Tibial nerve (tissue), 4 donors: ENCODE measurements at places on chromosomes 6 and 20. TPM values are rescaled to one million over a fixed set of nuclear protein-coding genes. Genes with fewer than 3 reads are reported as not detected.

- DNase-seq, result no peak
Observed at GRCh38 chr6:164069350-164069990, 655.0 kb downstream of the QKI start.

DNA sequence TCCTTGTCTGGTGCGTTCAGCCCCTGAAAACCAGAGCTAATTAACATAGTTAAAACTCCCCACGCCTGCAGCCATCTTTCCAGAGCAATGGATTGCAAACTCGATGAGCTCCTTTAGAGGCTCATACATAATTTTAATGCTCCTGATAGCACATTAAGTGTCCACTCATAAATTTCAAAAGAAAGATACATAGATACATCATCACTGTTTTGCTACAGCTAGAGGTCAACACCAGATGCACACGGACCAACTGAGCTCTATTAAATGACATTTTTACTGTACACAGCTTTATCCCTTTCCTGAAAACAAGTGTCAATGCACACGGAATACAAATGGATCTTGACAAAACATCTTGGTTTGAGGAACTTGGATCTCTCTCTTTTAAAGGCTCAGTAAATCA, 91.3 kb upstream of the HDAC2 start:
- no peak for DNase-seq

DNA sequence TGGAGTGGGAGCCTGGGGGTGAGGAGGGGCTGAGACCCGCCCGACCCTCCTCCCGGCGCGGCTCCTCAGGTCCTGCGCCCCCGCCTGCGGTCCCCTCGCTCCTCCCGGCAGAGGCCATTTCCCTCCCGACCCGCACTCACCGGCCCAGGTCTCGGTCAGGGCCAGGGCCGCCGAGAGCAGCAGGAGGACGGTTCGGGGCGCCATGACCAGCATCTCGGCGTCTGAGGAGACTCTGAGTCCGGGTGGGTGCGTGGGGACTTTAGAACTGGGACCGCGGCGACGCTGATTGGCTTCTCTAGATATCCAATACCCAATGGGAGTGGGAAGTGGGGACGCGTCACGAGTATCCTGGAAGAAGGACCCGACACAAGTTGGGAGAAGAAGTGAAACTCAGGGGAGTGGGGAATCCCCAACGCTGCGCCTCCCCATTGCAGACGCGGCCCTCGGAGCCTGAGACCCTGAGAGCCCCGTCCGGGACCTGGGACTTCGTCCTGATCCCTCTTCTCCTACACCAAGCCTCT, at the start of gene HLA-B:
Gene HLA-B (minus strand): TSS at position 234 of the 521 bp plus-strand sequence. CDS start 21 bp downstream, at position 213.
- peak; percentile 81 for DNase-seq

- no peak for DNase-seq
Observed at GRCh38 chr20:45257711-45258110, 3.3 kb upstream of the SLPI start.

GRCh38 chr6:17347012-17347411, 46.4 kb upstream of the CAP2 start:
- DNase-seq, result no peak

- DNase-seq, result no peak
Observed at GRCh38 chr6:85864453-85865401, 222.0 kb upstream of the SYNCRIP start.

- peak; percentile 72 for DNase-seq
Observed at GRCh38 chr20:5448449-5449118, 131.8 kb upstream of the PROKR2 start.

DNA sequence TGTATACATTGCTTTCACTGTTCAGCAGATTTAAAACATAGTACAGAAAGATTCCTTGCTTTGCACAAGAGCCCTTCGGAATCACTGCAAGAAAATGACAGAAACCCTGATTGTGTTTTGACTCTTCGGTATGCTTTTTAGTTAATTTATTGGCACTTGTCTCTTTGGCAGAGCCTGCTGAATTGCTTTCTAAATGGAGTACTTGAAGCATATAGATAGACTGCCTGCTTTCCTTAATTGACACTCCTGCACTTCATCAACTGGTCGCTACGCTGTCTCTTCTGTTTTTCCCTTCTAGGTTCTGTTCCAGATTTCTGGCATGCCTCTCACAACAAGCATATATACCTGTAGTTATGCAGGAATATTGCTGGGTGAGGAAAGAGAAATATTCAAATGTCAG, 22.4 kb upstream of the RBM24 start:
- DNase-seq, result no peak

- no peak for DNase-seq
Observed at GRCh38 chr20:1493536-1493935, 2.3 kb upstream of the SIRPB2 start.

- no peak for DNase-seq
Observed at GRCh38 chr6:43307451-43308100, 1.1 kb downstream of the CRIP3 start.

GRCh38 chr20:36275011-36275410, 31.1 kb upstream of the DLGAP4 start:
- no peak for DNase-seq

GRCh38 chr6:146593986-146594385, 4.8 kb upstream of the ADGB start:
- no peak for DNase-seq

DNA sequence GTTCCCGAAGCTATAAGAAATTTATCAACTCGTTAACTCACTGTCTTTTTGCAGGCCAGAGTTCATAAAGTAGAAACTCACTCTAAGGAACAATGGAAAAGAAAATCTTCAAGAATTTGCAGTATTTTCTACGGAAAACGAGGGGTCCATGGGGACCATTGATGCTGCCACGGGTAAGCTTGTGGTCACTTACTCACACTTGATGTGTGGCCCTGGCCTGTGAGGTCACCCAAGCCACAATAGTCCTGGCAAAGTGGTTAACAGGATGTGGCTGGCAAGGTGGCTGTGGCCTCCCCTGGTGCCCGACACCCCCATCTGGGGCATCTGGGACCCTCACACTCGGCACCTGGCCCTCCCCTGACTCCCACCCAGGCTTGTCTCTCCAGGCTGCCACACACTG, 123.4 kb downstream of the C6orf118 start:
- DNase-seq, result no peak

- peak; percentile 63 for DNase-seq
Observed at GRCh38 chr20:22691369-22692118, 107.2 kb upstream of the FOXA2 start.

- DNase-seq, result no peak
Observed at GRCh38 chr6:18242062-18242851, 22.1 kb downstream of the DEK start.

GRCh38 chr20:346640-347316, at the start of gene NRSN2:
NRSN2 (plus strand) TSS chr20:347111; CDS start chr20:349644, 2,533 bp downstream.
- DNase-seq, result peak; percentile 37

DNA sequence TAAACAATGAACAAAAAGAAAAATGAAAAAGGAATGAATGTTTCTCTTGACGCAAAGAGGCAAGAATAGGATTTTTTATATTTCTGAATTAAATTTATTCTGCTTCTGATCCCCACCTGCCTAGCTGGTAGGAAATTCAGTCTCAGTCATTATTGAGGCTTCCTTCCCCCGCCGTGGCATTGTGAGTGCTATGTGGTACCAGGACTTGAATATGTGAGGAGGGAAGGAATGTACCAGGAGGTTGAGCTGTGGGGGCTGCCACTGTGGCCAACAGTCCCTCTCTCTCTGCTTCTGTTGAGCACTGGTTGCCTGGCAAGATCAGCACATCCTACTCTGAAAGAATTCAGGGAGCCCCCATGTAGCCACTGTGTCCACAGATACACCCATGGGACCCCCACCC, 368.1 kb upstream of the JARID2 start:
- no peak for DNase-seq

- DNase-seq, result no peak
Observed at GRCh38 chr20:44324343-44324742, 12.5 kb upstream of the R3HDML start.

The DNAH8 gene
- total RNA-seq, result not detected

The EYA4 gene
- 6.0 TPM for total RNA-seq

The ELOVL4 gene
- 0.90 TPM for total RNA-seq

The PPDPF gene
- 126 TPM for total RNA-seq

The SLC32A1 gene
- not detected for total RNA-seq

The APCDD1L gene
- 0.30 TPM for total RNA-seq

The NFYA gene
- 15.9 TPM for total RNA-seq

The SLC13A3 gene
- total RNA-seq, result 10.0 TPM

The TFAP2C gene
- total RNA-seq, result 2.1 TPM

The PAX1 gene
- total RNA-seq, result not detected

The MYLK4 gene
- total RNA-seq, result 0.60 TPM

The EMILIN3 gene
- total RNA-seq, result 1.8 TPM

The BMP6 gene
- total RNA-seq, result 4.8 TPM

The VGLL2 gene
- not detected for total RNA-seq

The STK35 gene
- 13.3 TPM for total RNA-seq
